Renal pelvis (tissue), 12 donors: ENCODE measurements at places on chromosomes 1 and 21. TPM values are rescaled to one million over a fixed set of nuclear protein-coding genes. Genes with fewer than 3 reads are reported as not detected.

- DNase-seq: no peak
Measured at GRCh38 chr21:29477941-29478340, 179.2 kb downstream of the BACH1 start.

DNA sequence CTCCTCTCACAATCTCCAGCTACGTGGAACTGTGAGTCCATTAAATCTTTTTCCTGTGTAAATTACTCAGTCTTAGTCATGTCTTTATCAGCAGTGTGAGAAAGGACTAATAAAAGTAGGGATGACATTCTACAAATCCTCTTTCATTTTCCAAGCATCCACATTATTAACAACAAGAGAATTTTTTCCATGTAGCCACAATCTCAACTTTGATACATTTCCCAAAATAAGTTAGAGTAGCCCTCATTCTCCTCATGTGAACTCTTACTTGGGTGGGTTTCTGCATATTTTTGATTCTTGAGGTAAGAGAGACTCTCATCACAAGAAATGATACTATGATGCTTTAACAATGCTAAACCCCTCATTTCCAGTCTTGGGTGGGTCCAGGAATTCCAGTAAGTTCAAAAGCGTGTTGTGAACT is 52.8 kb downstream of the TNFSF18 start:
- DNase-seq: no peak

DNA sequence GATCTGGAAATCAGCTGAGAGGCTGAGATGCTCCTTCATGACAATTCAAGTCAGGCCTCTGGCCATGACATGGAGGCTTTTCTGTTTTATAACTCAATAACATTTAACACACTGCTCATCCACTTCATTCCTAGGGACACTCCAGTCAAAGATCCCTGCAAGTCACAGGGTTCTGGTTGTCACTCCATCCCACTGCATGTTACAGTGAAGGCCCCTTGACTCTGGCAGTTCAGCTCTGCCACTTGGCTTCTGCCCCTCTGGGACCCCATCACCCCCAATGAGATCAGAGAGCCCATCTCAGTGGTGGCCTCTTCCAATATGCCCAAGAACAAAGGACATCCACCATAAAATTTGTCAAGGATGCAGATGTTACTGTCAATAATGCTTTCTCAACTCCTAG is 10.0 kb upstream of the FAM110D start:
- DNase-seq: no peak

DNA sequence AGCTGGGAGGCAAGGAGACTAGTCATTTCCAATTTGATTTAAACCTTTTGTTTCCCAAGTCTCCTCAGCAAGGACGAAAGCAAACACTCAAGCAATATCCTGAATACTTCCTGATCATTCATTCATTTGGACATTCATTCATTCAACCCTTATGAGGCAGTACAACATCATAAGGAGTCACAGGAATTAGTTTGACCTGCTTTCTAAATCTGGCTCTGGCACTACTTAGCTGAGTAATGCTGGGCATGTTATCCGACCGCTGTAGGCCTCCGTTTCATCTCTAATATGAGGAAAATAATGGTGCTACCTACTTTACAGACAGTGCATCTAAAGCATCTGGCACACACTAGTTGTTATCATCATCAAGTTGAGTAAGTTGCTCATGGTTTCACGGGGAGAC is 11.7 kb downstream of the FAM78B start:
- no peak for DNase-seq

PRR9 gene
- not detected for polyA plus RNA-seq

- no peak for DNase-seq
Measured at GRCh38 chr1:28640766-28641165, 2.1 kb downstream of the TAF12 start.
